Placental pericyte (primary cell): ENCODE measurements at places on chromosomes 12 and 14. TPM values are rescaled to one million over a fixed set of nuclear protein-coding genes. Genes with fewer than 3 reads are reported as not detected.

Gene RARG
- total RNA-seq, result 18.2 and 23.9 TPM in 2 replicates

Gene SPX
- 0.29 and 0.44 TPM in 2 replicates for total RNA-seq

Gene CCDC184
- total RNA-seq, result 0.29 and 1.1 TPM in 2 replicates

Gene GLIPR1
- 29.5 and 150 TPM in 2 replicates for total RNA-seq

Gene PLEKHH1
- total RNA-seq, result 1.1 and 1.3 TPM in 2 replicates

Gene TM9SF1
- 89.9 and 103 TPM in 2 replicates for total RNA-seq

Gene OR6C65
- total RNA-seq, result not detected in 2 replicates

Gene SERPINA6
- total RNA-seq, result not detected in 2 replicates

Gene TSPAN19
- total RNA-seq, result not detected in 2 replicates

Gene ISM2
- total RNA-seq, result 0.29 TPM in 1 of 2 replicates, not detected in the other

Gene GPR65
- total RNA-seq, result under 0.01 and 0.14 TPM in 2 replicates

Gene MORN3
- total RNA-seq, result 1.5 TPM in 1 of 2 replicates, not detected in the other

Gene FAR2
- total RNA-seq, result 0.22 and 3.7 TPM in 2 replicates

Gene KRT71
- total RNA-seq, result not detected in 2 replicates

Gene VRTN
- not detected in 2 replicates for total RNA-seq

Gene NEDD1
- 17.7 and 49.7 TPM in 2 replicates for total RNA-seq

Gene LALBA
- total RNA-seq, result not detected in 2 replicates

Gene BEGAIN
- under 0.01 and 0.14 TPM in 2 replicates for total RNA-seq

Gene TSPAN8
- not detected in 2 replicates for total RNA-seq

Gene INSM2
- not detected in 2 replicates for total RNA-seq

Gene MANSC1
- total RNA-seq, result 1.7 and 2.2 TPM in 2 replicates

Gene SRGAP1
- total RNA-seq, result 18.9 and 19.9 TPM in 2 replicates

Gene NELL2
- total RNA-seq, result under 0.01 TPM in 1 of 2 replicates, not detected in the other

Gene MUCL1
- total RNA-seq, result not detected in 2 replicates
